Activated naive CD4-positive, alpha-beta T cell treated with anti-CD3 and anti-CD28 coated beads, Interleukin-2, amount 10 ng/mL, durations not matched to agents 7 days and 5 days (primary cell): ENCODE measurements at places on chromosomes 6 and 20.

GRCh38 chr6:90221403-90221802 lies 75.2 kb downstream of the BACH2 start:
- DNase-seq, result no peak
- no peaks in the 10 kb centered on the region for H3K27me3 ChIP-seq
- no peak overlapping the region for H3K4me3 ChIP-seq
- H3K27ac ChIP-seq, result no peak overlapping the region
- peaks cover 45% of the 10 kb centered on the region for H3K36me3 ChIP-seq

DNA sequence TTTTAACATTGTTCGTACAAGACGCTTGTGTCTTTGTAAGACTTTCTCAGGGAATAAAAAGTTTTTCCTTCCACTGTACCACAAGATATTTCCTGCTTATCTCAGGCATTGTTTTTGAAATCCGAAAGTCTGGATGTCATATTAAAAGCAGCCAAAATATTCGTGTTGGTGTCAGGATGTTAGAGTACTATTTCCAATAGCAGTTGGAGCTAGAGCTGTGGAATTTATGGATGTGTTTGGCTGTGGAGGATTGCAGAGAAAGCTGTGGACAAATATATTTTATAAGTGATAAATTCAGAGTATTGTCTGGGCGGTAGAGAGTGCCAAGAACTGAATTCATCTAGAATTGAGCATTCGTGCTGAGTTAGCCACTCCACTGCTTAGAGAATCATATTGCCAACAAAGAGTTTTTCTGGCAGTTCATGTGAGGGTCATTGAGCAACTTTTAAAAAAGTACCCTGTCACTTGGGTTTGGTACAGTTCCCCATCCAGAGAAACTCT lies 57.7 kb downstream of the ZDHHC14 start:
- H3K27ac ChIP-seq, result no peak overlapping the region
- no peak overlapping the region for H3K4me3 ChIP-seq
- H3K27me3 ChIP-seq, result peaks cover 4% of the 10 kb centered on the region
- peaks cover 4% of the 10 kb centered on the region for H3K4me1 ChIP-seq
- no peak for DNase-seq
- peaks cover 1% of the 10 kb centered on the region for H3K36me3 ChIP-seq

GRCh38 chr20:19713822-19714578 lies 44.1 kb upstream of the RIN2 start:
- no peaks in the 10 kb centered on the region for H3K27me3 ChIP-seq
- H3K27ac ChIP-seq, result no peak overlapping the region
- DNase-seq, result no peak
- no peaks in the 10 kb centered on the region for H3K4me1 ChIP-seq
- H3K4me3 ChIP-seq, result no peak overlapping the region
- H3K36me3 ChIP-seq, result no peaks in the 10 kb centered on the region

DNA sequence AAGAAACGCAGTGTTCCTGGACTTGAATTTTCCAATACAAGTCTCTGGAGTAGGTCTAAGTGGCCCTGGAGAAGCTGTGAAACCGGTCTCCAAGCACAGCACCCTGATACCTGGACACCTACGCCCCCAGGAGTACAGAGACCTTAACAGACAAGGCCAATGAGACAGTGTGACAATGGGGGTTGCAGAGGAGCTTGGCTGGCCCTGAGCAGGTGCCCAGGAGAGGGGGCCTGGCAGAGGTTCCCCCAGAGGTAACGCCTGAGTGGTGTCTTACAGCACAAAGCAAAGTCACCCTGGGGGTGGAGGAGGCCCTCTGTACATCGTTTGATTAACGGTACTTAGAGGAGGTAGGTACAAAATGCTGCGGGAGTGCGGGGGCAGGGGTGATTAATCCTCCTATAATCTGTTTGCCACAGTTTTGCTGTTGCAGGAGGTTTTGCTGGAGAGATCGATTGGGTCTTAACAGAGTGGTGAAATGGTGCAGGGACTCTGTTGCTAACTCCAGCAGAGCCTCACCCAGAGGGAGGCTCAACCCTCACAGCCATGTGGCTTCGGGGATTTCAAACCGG lies 37.3 kb upstream of the APCDD1L start:
- no peak for DNase-seq
- H3K4me3 ChIP-seq, result no peak overlapping the region
- H3K27me3 ChIP-seq, result peaks cover 43% of the 10 kb centered on the region
- no peaks in the 10 kb centered on the region for H3K36me3 ChIP-seq
- H3K4me1 ChIP-seq, result no peaks in the 10 kb centered on the region
- H3K27ac ChIP-seq, result no peak overlapping the region

DNA sequence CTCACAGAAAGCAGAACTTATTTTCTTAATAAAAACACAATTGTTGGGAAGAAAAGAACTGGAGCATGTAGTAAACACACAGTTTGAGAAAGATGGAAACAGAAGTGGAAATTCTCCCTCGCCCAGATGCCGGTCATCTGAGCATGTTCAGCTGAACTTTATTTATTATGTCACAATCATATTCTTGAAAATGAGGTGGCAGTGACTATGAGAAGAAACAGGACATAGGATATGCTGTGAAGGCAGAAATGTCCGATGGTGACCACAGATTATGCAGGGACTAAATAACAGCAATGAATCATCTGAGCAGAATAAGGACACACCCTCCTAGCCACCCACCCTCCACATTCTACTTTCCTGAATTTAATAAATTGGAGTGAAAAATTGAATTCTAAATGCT lies 425.3 kb upstream of the NOX3 start:
- no peak overlapping the region for H3K4me3 ChIP-seq
- peaks cover 17% of the 10 kb centered on the region for H3K4me1 ChIP-seq
- no peaks in the 10 kb centered on the region for H3K36me3 ChIP-seq
- no peak overlapping the region for H3K27ac ChIP-seq
